Posterior vena cava (tissue), 2 donors: ENCODE measurements at places on chromosomes 3 and 15. TPM values are rescaled to one million over a fixed set of nuclear protein-coding genes. Genes with fewer than 3 reads are reported as not detected.
A peak's percentile ranks its signal among the peaks of the same experiment; 100 is the strongest.

DNA sequence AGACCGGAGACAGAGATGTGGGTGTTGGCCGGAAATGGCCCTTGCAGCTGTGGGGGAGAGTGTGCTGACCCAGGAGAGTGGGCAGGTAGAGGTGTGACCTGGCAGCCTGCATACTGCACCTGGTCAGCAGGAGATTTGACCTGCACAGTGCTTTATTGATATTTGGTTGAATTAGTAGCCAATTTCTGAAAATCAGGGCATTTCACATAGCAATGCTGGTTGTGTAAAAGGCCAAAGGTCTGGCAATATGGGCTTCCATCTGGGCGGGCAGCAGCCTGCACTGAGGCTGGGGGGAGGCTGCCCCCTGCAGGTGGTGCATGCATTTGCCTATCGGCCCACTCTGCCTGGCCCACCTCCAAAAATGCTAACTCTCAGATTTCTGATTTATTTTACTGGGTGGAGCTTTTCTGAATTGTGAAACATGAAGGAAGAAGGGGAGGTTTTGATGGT lies 9.4 kb upstream of the MGLL start:
- DNase-seq: no peak

Gene CYP11A1
- total RNA-seq: 1.2 TPM

Gene ITGB5
- total RNA-seq: 292 TPM

GRCh38 chr3:134350266-134350665 lies 24.0 kb downstream of the AMOTL2 start:
- DNase-seq: peak; percentile 64
